ENCODE measurements at places on chromosomes 7 and 10.

DNA sequence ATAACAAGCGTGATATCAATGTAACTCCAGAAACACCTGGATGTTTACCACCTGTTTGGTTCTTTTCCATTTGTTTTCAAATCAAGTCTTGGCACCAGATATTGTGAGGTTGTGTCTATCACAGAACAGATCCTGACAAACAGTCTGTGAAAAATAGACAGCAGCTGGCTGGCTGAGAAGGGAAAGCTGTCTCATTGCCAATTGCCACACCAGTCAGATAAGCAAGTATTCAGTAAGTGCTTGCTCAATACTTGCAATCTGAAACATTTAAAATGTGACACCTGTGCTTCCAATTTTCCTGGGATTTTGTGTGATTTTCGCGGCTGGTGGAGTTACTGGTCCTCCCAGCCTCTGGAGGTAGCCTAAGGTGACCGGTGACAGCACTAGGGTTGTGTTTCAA lies 147.9 kb upstream of the MYO3A start:
- no peak for DNase-seq

DNA sequence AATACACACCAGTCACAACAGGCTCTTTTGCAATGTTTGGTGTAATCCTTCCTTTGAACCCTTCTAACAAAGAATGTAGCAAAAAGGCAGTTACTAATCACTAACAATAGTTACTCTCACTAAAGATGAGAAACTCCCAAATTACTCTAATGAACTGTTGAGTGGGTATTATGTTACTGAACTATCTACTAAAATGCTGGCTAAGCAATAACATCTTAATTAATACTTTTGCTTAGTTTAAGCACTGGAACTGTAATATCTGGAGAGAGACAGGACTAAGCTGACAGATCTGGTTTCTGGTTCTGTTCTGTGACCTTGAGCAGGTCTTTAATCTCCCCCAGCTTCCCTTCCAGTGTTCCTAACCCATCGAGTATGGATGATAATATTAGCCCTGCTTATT lies 241.7 kb downstream of the CHCHD3 start:
- no peak for DNase-seq

DNA sequence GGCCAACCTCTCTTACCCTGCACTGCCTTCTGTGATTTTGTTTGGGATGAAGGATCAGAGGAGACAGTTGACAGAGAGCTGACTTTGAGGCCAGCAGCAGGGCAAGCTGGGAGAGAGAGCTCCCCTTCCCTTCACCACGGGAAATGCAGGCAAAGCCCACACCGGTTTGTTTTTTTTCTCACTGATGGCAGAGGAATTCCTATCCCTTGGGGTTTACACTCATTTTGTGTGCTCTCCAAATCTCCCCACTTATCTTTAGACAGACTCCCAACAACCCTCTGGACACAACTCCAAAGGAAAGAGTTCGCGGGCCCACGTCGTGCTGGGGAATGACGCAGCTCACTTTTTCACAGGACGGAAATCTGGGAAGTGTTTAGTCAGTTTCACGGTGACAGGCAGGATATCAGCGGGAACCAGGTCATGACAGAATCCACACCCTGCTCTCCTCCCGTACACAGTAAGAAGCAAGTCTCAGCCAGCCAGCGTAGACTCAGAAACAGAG lies 68.3 kb upstream of the FAM171A1 start:
- DNase-seq, result peak; percentile 42

DNA sequence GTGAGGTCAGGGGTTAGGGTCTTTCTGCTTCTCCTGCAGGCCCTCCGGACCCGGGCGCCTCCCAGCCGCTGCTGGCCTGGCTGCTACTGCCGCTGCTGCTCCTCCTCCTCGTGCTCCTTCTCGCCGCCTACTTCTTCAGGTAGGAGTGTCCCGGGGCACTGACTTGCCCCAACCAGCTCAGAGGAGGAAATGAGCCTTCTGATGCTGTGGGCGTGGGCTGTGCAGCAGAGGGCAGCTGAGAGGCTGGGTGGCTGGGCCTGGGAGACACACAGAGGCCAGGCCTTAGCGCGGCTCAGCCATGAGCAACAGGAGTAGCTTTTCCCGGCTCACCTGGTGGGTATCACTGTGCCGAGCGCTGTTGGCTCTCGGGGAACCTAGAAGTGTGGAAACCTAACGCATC lies 78.9 kb downstream of the MKI67 start:
- no peak for DNase-seq

- no peak for DNase-seq
Observed at GRCh38 chr10:122847782-122848604, 2.3 kb upstream of the CUZD1 start.

DNA sequence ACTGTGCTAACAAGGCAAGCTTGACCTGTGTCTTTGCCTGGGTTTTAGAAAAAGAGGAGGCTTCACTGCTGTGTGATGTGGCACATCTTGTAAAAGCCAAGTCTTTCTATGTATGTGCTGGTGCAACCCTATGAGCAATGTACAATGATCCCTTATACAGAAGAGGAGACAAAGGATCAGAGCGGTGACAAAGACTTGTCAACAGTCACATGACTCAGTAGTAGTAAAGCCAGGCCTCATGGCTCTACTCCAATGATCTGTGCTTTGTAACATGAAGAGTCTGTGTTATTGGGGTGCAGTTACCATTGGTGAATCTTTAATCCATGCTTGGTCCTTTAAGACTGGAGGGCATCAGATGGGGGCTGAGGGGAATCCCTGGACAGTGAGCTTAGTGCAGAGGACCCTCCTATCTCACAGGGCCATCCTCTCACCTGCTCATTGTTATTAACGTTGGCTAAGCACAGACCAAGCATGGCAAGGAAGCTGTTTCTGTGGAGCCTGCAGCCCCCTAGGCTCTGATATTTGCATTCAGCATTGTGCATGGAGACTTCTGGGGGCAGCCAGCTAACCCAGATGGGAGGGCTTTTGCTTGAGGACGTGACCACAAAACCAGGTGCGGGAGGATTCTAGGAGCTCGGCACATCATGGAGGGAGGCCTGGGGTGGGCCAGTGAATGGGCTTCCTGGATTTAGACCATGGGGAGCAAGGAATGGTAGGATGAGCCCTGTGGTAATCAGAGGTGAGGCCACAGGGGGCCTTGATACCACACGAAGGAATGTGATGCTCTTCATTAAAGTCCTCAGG lies 308.8 kb upstream of the ZNF32 start:
- no peak for DNase-seq

- DNase-seq, result no peak
Observed at GRCh38 chr10:113499806-113500205, 53.0 kb upstream of the HABP2 start.

- DNase-seq, result no peak
Observed at GRCh38 chr10:86200269-86200668, 166.3 kb downstream of the GRID1 start.

DNA sequence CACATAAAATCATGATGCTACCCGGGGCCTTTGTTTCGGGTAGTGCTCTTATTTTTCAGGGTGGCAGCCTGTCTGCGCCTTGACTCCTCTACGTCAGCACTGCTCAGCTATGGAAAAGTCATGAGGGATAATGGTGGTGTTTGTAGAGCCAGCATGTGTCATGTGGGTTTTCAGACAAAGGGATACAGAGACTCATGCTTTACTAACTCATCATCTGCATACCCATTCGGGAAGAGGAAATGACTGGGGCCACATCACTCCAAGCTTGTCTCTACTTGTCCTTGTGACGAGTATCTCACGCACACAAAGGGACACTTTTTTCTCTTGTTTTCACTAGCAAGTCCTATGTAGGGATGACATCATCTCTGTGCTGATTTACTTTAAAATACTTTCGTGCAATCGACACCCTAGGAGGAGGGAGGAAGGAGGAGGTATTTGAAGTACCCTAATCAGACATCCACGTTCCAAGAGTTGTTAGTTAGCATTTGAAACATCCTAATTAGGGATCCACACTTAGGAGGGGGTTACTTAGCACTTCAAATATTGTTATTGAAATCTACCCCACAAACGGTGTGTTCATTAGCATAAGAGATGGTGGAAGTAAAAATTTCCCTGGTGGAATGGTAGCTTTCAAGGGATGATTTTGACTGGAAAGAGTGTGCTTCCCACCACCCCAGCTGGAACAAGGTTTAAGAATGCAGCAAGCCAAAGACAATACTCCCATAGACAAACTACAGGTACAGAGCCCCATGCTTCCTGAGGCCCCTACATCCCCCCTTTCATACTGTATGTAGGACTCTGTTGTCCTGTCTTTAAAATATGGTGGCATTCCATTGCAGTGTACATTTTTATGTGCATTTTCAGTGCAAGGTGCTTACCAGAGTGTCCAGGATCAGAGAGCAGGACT lies 52.0 kb downstream of the THNSL1 start:
- DNase-seq, result no peak

GRCh38 chr10:63720072-63720537 lies 198.9 kb downstream of the REEP3 start:
- DNase-seq, result no peak

All from brain pericyte (primary cell).